ENCODE measurements at places on chromosomes 4 and X.

GRCh38 chr4:78293821-78294301 lies 236.7 kb downstream of the FRAS1 start:
- DNase-seq: no peak

DNA sequence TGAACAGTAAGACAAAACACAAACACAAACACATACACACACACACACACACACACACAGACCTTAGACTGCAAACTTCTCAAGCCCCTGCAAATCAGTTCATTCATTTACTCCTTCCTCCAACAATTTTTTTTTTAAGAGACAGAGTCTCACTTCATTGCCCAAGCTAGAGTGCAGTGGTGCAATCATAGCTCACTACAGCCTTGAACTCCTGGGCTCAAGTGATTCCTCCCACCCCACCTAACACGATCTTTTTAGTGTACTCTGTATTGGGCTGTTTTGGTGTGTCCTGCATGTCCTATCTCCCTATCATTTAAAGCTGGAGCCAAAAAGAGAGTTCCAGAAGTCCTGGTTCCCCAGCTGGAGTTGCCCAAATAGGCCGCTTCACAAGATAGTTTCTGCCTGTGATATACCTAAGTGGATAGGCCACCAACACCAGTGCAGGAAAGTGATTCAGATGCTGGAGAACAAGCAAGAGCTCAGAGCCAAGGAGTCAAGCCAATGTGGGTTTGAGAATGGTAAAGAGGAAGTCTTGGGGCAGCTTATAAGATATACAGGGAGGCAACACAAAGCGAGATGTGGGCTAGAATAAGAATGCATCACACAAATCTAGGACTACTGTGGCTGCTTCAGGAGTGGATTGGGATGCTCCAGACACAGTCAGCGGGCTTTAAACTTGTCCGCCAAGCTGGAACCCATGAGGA lies 85.4 kb upstream of the RAPGEF2 start:
- DNase-seq: no peak

DNA sequence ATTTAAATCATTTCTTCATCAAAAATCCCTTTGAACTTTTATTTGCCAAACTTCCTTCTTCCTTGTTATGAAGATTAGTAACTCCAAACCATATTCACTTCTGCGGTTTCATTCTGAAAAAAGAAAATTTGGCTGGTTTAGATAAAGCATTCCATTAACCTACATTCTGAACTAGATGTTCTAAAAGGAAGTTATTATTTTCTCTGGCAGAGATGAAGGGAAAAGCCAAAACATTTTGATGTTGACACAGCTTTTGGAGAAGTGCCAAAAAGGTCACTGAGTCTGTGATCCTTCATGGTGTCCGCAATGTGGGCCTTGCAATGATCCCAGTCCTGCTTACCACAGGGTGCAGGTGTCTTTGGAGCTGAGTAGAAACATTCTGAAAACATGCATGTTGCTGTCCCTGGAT lies 36.0 kb downstream of the CXCL8 start:
- no peak for DNase-seq

GRCh38 chr4:7781366-7781765 lies 158.3 kb downstream of the AFAP1 start:
- DNase-seq: no peak

GRCh38 chrX:23900220-23900797 lies 7.4 kb downstream of the APOO start:
- DNase-seq: no peak

GRCh38 chr4:99856166-99856565 lies 38.1 kb downstream of the LAMTOR3 start:
- no peak for DNase-seq

DNA sequence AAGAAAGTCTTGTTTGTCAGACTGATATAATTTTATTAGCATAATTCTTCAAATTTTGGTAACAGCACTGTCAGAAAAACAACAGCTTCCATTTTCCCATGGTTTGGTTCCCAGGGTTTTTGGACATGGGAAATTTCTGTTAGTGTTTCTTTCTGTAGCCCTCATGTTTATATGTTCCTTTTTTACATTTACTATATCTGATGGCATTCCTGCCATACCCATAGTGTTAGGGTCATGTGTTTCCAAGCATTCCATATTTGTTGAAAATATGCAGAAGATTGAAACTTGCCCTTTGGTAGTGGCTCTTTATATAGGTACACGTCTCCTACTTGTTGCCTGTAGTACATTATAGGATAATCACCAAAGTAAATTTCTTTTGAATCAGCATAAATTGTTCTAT lies 65.8 kb downstream of the PDLIM5 start:
- no peak for DNase-seq

DNA sequence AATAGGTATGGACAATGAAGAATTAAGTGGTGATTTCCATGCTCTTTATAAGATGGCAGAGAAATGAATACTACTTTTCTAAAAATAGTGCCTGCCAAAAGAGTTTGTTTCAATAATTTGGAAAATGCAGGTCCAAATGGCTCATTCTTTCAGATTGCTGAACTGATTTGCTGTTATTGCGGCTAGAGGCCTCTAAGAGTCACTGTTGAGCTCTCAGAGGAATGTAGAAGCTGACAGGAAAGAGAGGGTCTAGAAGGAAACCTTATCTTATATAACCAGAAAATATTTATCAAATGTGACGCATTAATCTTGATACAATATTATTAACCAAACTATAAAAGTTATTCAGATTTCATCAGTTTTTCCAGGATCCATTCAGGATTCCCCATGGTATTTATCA lies 65.7 kb upstream of the PAGE1 start:
- DNase-seq: no peak

DNA sequence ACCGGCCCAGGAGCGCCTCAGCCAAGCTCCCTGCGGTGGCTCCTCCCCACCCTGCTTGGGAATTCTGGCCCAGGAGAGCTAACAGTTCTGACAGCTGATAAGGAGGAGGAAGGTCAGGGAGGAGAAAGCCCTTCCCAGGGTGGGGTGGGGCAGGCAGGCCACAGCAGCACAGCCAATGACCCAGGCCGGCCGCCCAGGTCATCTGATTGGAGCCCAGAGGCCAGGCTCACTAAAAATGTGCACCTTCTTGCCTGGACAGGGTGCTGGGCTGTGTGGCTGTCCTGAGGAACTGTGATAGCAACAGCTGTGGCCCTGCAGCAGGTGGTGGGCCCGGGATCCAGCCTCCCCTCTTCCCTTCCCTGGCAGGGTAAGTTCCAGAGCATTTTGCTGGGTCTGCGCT lies 17.2 kb upstream of the SH3TC1 start:
- no peak for DNase-seq

DNA sequence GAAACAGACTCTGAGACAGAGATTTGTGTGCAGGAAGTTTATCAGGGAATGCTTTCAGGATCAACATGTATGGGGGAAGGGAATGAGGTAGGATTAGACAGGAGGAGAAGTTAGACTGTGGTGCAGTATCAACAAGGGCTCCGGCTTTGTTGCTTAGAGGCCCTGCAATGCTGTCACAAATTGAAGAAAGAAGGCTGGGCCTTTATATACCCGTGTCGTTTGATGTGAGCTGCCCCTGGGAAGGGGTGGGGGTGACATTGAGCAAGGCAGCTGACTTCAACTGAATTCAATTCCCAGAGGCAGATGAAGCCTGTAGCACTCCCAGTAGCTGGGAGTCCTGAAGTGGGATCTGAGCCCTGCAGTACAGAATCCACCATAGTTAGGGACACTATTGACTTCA lies 29.5 kb upstream of the USP9X start:
- no peak for DNase-seq

- no peak for DNase-seq
These were observed 304.9 kb downstream of the UNC5C start for GRCh38 chr4:95243892-95244291.

DNA sequence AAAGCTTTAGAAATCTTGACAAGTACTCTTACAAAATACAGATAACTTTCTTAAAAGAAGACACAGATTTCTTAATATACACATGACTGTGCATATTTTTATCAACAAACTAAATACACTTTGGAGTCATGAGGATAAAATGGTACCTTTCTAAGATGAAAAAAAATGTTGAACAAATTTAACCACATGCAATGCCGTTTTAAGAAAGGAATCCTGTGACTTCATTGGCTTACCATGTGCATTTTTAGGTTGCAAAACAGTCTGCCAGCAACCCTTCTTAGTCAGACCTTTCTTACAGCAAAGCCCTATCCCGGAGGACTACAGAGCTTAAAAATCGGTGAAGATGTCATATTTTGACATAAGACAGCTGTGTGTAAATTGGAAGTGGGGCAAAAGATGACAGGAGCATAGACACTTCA lies 51.7 kb downstream of the GASK1B start:
- DNase-seq: no peak

- no peak for DNase-seq
These were observed 58.2 kb upstream of the DIPK2B start for GRCh38 chrX:45258731-45259402.

DNA sequence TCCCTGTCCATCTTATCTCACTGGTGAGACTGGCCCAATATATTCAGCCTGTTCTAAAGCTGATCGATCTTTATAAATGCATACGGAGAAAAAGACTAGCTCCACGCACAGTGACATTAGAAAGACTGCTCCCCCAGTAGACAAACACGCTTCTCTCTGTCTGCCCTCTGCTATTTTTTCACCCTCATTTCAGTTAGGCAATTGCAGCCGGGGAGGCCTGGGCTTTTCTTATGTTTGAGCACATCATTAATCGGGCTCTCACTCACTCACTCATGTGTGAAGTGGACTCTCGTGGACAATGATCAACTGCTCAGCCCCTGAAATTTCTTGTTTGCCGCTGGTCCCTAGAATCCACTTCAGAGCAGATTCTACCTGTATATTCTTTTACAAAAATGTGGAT lies 824.7 kb upstream of the TENM3 start:
- DNase-seq: no peak

DNA sequence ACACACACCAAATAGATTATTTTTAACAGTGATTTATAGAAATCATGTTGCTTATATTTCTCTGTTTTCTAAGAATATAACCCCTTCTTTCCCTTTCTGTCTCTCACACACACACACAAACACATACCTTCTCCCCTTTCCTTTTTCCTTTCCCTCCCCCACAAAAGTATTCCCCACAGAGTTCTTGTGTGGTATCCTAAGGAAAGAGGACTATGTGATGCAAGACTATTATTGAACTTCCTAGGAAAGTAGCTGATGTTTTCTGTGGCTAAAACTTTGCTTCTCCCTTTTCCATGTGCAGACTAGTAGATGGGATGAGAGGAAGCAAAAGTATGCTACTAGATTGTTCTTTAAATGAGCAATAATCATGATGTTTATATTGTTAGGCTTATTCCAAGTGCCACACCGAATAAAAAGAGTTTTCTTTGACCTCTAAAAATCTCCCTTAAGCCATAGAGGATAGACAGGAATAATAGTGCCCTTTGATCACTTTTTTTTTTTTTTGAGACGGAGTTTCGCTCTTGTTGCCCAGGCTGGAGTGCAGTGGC lies 38.7 kb downstream of the CPEB2 start:
- no peak for DNase-seq

- no peak for DNase-seq
These were observed 4.0 kb downstream of the TCEAL2 start for GRCh38 chrX:102129473-102129872.

- no peak for DNase-seq
These were observed 107.4 kb downstream of the DDIT4L start for GRCh38 chr4:100082852-100083251.

DNA sequence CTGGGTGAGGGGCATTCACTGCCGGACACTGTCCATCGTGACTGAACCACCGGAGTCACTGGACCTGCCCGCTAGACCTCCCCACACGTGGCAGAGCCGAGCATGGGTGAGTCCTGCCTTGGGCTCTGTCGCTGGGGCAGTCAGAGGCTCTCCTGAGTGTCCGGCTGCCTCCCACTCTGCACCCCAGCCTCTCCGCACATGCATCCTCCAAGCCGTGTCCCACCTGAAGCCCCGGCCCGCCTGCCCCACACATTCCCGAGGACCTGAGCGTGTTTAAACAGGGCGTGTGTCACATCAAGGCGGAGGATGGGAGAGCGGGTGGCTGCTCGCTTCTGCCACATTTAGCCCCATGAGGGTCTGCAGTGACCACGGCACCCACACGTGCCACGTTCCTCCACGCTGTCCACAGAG lies 4.7 kb downstream of the CPLX1 start:
- no peak for DNase-seq

DNA sequence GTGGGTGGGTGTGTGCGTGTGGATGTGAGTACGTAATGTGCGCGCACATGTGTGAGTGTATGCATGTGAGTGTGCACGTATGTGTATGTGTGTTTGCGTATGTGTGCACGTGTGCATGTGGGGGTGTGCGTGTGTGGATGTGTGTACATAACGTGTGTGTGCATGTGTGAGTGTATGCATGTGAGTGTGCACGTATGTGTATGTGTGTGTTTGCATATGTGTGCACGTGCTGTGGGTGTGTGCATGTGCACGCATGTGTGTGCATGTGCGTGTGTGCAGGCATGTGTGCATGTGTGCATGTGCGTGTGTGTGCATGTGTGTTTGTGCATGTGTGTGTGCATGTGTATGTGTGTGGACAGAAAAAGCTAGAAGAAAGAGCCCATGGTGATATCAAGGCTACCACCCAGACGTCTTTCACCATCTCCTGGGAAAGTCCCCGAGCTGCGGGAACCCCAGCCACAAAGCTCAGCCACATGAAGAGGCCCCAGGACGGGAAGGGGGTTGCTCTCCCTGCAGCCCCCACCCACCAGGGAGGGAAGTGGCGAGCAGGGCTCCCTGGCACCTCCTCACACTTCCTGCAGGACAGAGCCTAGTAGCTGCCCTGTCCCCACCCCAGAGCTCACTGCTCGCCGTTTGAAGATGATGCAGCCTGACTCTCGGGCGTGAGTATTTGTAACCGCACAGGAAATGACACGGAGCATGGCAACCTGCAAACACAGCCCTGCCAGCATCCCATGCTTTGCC lies 108.3 kb downstream of the DCTD start:
- DNase-seq: no peak

- no peak for DNase-seq
These were observed 862.8 kb downstream of the TRIML1 start for GRCh38 chr4:189001971-189002450.

- no peak for DNase-seq
These were observed 19.7 kb downstream of the SPIN3 start for GRCh38 chrX:56975611-56976010.

- no peak for DNase-seq
These were observed 105.9 kb upstream of the HPGD start for GRCh38 chr4:174628191-174628590.

- no peak for DNase-seq
These were observed 173.9 kb downstream of the CHIC2 start for GRCh38 chr4:53890461-53890860.

- DNase-seq: no peak
These were observed 127.5 kb downstream of the PJA1 start for GRCh38 chrX:69037786-69038185.

GRCh38 chr4:99436976-99437722 lies 2.0 kb upstream of the ADH7 start:
- no peak for DNase-seq

GRCh38 chrX:149799938-149800337 lies 18.2 kb downstream of the MAGEA9 start:
- DNase-seq: no peak

GRCh38 chrX:93319609-93320008 lies 353.8 kb downstream of the NAP1L3 start:
- DNase-seq: no peak

DNA sequence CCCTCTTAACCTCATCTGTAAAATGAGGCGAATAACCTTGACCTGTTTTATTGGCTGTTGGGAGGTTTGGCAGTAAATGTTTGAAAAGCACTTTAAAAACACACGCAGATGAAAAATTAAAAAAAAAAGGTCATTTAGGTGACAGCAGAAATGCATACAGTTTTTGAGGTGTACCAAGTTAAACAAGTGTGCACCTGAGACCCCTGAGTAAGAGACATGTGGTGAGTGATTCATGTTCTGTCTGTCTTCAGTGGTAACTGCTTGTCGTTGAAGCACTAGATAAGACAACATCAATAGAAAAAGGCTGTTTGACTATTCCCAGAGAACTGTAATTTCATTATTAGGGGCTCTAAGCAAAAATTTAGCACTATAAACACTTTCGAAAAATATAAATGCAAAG lies 608.4 kb upstream of the PITX2 start:
- no peak for DNase-seq
